ENCODE measurements at places on chromosomes 11 and 22.

DNA sequence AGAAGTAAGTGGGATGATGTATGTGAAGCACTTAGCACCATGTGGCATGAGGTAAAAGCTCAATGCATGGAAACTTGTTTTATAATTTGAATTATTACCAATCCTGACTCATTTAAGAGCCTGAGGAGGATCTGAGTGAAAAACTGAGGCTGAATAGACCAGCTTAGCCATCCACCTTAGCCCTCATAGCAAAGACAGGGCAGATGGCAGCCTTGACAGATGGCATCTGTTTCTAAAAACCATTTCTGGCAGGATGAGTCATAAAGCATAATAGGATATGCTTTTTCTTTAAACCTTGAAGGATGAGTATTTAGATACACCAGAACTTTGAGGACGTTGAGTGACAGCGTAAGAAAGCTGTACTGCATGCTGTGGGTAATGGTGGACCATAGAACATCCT is 61.0 kb upstream of the NAV2 start:
- no peak for DNase-seq

DNA sequence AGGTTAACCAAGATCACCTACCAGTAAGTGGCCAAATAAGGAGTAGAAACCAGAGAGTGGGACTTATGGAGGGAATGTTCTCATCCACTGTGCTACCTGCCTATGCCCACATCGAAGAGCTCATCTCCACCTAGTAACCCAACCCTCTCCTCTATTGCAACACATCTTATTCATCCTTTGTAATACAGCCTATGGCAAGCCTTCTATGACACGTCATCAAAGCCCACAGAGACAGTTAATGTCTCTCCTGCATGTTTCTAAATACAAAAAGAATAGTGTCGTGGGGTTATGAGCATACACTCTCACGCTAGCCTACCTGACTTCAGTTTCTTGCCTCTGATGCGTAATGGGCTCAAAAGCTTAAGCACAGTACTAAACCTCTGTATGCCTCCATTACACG is 1158.1 kb upstream of the TENM4 start:
- no peak for DNase-seq

DNA sequence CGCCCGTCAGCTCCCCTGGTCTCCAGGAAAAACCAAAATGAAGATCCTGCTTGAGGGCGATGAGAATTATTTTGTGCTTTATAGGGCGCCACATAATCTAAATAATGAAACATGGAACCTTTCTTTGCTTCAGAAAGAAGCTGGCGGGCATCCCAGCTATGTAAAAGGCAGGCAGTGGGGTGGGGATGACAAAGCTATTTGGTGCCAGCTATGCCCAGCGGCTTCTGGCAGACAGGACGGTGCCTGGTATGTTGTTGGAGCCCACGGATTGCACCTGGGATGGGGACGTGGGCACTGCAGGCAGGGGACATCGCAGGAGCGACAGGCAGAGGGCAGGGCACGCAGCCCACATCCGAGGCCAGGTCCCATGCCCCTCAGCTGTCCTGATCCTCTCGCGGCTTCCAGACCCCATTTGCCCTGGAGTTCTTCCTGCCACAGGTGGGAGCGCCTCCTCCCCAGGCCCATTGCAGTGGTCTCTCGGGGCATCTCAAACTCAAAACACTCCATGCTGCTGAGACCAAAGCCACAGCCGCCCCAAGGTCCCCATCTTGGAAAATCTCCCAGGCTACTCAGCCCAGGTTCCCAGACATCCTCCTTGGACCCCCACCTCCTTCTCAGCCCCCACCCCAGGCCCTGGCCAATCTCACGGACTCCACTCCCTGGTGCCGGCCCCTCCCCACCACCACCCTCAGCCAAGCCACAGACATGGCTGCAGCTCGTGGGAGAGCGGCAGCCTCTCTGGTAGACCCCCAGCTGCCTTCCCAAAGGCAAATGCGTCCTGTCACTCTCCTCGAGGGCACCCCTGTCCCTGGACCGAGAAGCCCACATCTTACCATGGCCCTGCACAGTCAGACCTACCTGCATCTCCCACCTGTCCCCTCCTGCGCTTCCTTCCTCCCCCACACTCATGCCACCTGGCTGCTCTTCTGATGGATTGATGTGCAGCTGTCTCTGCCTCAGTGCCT is 45.7 kb downstream of the SHISAL1 start:
- no peak for DNase-seq

DNA sequence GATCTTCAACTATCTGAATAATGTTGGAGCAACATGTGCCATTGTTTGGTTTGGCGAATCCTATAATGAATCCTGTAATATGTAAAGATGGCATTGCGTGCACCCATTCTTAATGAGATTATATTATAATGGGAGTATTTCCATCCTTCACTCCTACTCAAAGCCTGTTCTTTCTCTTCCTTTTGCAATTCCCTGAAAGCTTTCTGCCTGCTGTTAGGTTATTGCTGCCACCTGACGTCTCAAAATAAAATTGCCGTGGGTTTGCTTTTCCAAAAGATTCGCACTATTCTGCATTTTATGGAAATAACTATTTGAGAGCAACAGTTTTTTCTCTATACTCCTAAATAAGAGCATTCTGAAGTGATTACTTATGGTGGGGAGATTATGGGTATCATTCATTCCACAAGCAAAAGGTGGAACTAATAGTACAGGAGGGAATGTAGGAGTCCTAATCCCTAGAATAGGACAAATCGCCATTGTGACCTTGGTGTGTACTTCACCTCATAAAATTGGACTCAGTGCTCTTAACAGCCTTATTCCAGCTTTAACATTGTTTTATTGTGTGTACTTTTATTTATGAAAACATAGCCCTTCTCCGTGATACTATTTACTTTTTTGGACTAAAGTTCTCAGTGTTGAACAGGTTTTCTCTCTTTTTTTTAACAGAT is 69.6 kb upstream of the ALKBH3 start:
- DNase-seq = no peak

DNA sequence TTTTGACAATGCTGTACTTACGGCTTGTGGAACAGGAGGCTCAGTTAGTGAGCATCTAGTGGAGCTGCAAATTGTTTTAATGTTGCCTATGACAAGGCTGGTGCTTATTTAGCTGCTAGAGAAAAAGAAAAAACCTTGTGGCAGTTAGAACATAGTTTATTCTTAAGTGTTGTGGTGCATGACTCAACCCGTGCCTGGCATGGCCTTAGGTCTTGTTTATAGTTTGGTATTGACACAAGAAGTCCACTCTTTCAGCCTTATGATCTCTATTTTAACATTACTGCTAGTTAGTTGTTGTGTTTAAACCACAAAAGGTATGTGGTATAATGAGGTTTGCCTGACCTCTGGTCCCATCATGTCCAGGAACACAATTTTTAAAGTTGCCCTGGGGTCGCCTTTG is 744.6 kb downstream of the FAM181B start:
- DNase-seq = no peak

GRCh38 chr11:84886344-84886743 is 740.8 kb downstream of the DLG2 start:
- DNase-seq = no peak

DNA sequence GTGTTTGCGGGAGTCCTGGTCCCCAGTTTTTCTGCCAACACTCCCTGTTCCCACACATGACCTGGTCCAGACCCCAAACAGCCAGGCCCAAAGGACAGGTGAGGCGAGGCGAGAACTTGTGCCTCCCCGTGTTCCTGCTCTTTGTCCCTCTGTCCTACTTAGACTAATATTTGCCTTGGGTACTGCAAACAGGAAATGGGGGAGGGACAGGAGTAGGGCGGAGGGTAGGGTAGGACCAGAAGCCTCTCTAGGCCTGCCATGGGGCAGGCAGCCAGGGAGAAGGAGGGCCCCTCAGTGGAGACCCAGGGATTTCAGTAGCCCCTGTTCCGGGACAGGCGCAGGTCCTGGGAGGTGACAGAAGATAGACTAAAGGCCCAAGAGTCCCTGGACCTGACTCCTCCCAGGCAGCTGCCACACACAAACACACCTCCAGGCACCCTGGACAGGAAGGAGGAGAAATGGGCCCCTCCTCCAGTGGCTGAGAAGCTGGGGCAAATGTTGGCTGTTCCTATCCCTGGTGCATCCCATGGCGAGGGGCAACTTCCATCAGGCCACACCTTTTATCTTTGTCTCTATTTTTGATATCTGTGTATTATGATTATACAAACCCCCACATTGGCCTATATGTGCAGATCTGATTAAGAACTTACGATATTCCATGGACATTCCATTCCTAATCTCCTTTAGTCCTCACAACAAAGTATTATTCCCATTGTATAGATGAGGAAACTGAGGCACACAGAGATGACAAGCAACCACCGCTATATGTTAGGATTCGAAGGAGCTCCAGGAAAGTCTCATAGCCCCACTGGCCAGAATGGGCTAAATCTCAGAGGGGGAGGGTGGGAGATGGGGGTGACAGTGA is 626 bp upstream of the F2 start:
- no peak for DNase-seq

DNA sequence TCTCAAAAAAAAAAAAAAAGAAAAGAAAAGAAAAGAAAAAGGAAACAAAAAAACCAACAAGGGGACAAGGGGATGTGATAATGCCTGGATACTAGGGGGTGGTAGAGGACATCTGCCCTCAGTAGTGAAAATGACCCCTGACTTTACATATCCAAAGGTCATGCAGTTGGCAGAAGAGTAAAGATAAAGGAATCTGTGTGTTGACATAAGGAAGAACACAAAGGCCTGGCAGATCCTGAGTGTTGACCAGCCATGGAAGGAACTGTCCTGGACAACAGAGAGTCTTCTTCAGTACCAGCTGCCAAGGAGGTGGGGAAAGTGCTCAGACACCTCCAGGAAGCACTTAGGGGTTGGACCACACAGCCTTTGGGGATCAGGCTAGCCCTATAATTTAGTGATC is 12.6 kb downstream of the SLC43A1 start:
- no peak for DNase-seq

DNA sequence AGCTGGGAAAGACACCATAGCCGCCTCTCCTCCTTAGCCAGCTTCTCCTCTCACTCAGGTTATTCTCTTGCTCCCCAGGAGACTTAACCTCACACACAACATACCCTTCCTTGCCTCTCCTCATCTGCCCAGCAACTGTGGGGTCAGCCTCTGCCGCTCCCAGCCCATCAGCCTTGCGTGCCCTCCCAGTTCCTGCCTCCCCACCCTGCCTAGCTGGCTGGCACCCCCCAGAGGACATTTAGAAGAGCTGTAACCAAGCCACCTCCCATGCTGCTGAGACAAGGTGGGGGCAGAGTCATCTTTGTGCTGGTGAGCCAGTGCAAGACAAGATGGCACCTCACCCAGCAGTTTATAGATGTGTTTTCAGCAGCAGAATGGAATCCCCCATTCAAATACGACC is 38.2 kb downstream of the TOM1 start:
- no peak for DNase-seq

- DNase-seq = no peak
These were observed 2.7 kb downstream of the RNH1 start for GRCh38 chr11:504053-504993.

DNA sequence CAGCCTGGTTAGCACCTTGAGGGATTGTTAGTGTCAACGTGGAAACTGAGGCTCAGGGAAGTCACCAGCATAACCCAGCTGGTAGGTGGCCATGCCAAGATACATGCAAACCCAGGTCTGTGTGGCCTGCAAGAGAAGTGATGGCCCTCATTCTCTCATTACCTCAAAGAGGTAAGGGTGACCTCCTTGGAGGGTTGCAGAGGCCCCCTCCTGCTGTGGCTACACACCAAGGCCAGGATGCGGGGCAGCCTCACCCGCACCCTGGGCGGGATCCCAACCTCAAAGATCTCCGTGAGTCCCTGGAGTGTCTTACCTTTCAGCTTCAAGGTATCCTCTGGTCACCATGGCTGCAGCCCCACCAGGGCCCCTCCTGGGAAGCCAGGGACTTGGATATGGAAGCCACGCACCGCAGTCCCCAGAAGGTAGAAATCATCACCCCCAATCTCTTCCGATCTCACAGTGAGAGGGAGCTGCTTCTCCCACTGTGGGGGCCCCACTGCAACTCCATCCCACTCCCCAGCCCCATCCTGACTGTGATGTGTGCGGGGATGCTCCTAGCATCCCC is 95.4 kb downstream of the MORC2 start:
- DNase-seq = no peak

GRCh38 chr11:15662285-15662684 is 547.6 kb downstream of the INSC start:
- no peak for DNase-seq

GRCh38 chr11:110903830-110904229 is 191.6 kb upstream of the ARHGAP20 start:
- DNase-seq = no peak

DNA sequence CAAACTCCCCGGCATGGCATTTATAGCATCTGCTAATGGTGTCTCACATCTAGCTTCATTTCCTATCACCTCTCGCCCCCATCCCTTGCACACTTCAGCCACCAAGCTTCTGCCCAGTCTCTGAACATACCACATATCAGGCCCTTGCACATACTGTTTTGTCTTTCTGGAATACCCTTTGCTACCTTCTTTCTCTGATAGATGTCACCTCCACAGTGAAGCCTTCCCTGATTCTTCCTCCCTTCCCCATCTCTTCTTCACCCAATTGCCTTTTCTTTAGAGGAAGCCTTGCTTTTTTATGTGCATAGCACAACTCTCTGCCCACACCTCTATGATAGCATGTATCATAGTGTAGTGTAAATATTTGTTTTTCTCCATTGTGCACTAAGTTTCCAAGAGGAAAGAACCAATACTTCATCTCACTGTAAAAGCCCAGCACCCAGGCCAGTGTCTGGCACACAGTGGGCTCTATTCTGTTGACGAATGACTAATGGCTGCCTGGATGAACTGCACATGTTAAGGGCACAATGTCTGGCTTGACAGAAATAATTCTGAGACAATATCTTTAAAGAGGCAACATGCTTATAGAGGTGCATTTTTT is 27.8 kb downstream of the P4HA3 start:
- no peak for DNase-seq

GRCh38 chr11:4084406-4085125 is 10.0 kb upstream of the RRM1 start:
- DNase-seq = no peak

GRCh38 chr11:102920118-102920684 is 35.3 kb downstream of the MMP13 start:
- no peak for DNase-seq

- DNase-seq = no peak
These were observed 340.2 kb downstream of the TBC1D22A start for GRCh38 chr22:47102648-47103047.

DNA sequence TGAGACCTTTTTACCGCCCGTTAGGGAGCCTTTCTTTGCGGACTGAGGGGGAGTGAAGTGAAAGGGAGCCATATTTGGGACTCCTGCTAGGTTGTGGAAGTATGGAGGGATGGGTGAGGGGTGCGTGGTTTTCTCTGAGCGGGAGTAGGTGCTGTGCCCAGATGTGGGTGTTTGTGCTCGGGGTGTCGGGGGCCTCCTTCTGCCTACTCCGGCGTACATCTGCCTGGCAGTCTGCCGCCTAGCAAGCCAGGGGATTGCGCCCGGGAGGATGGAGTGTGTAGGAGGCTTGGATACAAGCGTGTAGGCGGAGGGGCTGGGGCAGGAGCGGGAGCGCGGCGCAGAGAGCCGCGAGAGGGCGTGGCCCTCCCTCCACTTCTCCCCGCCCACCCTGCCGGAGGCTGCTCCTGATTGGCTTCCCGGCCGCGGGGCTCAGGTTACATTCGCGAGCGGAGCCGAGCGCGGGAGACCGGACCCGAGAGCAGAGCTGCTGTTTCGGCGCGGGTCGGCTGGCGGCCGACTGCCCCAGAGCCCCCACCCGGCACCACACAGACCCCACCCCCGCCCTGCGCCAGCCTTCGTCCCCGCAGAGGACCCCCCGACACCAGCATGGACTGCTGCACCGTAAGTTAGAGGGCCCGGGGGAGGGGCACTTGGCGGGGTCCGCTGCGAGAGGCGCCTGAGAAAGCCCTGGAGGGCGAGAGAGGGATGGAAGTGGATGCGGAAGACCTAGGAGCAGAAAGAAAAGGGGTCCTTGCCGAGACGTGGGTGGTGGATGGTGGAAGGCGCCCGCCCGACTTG is at the start of gene NRGN:
NRGN (plus strand) TSS at position 464 of the 798 bp plus-strand sequence; CDS start at position 607, 143 bp downstream.
- peak; percentile 35 for DNase-seq

- peak; percentile 89 for DNase-seq
These were observed at the start of gene CRKL for GRCh38 chr22:20916916-20917810. TSS of gene CRKL (plus strand) at chr22:20917407. CDS start at chr22:20917935, 528 bp downstream.
